Left renal pelvis (tissue), 4 donors: ENCODE measurements at places on chromosomes 13 and 19.
A peak's percentile ranks its signal among the peaks of the same experiment; 100 is the strongest.

DNA sequence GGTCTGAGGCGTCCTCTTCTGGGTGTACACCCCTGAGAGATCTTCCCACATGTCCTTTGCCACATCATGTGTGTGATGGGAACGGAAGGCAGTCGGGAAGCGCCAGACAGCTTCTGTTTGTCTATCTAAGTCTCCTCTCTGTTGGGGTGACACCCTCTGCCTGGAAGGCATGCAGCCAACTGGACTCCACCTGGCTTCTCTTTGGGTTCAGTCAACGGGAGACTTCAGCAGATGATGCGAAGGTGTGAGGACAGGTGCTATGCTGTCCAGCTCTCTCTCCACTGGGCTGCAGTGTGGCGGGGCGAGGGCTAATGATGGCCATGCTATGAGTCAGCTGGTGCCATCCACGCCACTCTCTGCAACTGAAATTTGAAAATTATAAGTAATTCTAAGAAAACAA is 14.3 kb upstream of the SBK3 start:
- no peak for DNase-seq

DNA sequence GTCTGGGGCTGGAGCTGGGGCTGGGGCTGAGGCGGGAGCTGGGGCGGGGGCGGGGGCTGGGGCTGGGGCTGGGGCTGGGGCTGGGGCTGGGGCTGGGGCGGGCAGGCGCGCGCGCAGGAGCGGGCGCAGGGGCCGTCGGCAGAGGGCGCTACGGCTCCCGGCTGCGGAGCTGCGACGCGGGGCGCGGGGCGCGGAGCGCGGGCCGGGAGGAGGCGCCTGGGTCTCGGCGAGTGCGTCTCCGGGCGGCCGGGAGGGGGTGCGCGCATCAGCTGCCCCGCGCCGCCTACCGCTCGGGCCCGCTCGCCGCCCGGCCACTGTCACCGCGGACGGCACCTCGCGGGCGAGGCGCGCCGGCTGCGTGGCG is 422 bp upstream of the MTUS2 start:
- no peak for DNase-seq

GRCh38 chr19:48629297-48629598 is 7.9 kb downstream of the DBP start:
- no peak for DNase-seq

GRCh38 chr19:40923934-40924391 is 41.9 kb upstream of the CYP2A7 start:
- DNase-seq = no peak

DNA sequence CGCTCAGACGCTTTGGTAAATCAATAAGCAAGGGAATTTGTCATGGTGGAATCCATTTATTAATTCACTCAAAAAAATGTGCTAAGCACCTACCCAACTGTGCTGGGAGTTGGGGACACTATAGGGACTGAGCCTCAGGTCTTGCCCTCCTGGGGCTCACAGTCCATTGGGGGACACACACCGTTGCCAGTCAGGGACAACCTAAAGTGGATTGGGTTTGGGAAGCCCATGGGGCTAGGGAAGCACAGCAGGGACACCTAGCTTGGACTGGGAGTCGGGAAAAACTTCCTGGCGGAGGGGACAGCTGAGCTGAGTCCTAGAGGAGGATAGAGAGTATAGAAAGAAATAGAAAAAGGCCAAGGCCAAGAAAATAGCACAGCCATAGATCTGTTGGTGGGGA is 8.5 kb downstream of the FOSB start:
- no peak for DNase-seq

DNA sequence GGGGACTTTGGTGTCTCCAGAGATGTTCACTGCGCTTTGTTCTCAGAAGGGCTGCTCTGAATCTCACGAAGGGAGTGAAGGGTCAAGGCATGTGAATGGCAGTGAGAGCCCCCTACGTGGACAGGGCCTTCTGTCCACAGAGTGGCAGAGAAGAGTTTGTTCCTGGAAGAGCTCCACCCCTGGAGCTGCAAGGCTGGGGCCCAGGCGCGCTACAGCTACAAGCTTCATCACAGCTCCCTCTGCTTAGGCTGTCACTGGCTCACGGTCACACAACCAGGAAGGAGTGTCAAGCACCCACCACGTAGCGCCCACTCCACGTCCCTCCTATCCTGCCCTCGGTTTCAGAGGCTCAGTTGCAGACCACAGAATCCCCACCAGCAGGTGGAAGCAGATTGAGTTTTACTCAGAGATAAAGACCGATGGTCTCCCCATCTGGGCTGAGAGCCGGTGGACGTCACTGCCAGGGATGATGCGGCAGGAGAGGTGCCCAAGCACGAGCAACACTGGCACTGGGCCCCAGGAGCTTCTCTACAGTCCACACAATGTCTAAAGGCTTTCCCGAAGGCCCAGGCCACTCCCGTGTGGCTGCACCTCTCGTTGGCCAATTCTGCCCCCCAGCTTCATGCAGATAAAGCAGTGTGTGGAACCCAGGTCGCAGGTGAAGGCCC is 23.0 kb upstream of the TFDP1 start:
- DNase-seq = no peak

DNA sequence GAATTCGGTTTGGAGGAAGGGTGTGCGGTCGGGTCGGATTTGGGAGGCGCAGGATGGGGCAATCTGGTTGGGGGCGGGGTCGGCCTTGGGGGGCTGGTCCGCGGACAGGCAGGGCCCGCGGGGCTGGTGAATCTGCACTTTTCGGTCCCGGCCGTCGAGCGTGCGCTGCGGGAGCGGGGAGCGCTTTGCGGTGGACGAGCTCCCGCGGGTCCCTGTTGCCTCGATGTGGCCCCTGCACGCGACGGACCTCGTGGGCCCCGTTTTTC is 11.9 kb downstream of the PEAK3 start:
- DNase-seq = no peak

GRCh38 chr19:31223740-31224534 is 125.3 kb downstream of the TSHZ3 start:
- no peak for DNase-seq

DNA sequence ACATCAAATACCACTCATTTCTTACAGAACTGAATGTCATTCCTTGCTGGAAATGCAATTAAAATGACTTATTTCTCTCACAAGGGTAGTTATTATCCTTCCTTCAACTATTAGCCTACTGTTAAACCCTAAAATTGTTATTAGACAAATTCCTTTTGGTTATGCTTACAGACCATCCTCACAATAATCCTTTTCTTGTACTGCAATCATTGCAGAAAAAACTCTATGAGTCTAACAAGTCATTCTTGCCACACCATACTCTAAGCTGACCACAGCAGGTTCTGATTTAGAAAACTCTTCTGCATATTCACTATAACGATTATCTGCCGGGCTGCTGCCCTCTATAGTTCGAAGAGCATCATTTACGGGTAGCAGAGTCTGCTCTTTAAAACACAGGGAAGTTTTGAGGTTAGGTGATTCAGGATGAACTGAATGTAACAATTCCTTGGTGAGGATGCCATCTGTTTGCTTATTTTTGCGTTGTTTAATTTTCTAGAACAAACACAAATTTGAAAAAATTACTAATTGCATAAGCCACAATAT is 38.2 kb downstream of the MTMR6 start:
- DNase-seq = no peak

DNA sequence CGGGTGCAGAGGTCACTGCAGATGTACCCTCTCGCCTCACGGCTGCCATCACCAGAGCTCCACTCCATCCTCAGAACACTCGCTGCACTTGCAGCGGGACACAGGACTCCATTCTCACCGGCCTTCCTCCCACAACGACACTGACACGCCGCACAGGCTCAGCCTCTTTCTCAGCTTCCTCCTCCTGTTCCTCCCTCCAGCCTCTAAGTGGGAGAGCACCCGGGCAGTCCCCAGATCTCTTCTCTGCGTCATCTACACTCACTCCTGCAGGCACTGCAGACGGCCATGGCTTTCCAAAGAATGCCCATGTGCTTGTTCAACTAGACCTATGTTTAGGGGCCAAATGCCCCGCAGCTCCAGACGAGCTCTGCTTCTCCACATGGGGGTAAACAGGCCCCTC is 14.3 kb upstream of the FKRP start:
- no peak for DNase-seq

DNA sequence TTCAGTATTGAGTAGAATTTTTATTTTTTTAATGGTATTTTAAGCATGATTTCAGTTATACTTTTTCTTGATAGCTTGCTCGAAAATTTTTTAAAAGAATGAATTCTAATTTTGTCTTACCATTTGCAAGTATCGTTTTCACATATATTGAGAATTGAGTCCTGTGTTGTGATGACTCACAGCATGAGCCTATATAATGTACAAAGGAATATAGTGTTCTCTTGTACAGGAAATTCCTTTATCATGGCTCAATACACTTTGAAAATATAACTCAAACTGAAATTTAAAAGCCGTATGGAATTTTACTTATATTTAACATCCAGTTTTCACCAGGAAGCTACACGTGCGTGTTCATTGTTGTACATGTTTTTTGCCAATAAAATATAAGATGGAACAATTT is 161.1 kb upstream of the TMTC4 start:
- DNase-seq = no peak

GRCh38 chr13:67314405-67314804 is 84.3 kb upstream of the PCDH9 start:
- DNase-seq = no peak

DNA sequence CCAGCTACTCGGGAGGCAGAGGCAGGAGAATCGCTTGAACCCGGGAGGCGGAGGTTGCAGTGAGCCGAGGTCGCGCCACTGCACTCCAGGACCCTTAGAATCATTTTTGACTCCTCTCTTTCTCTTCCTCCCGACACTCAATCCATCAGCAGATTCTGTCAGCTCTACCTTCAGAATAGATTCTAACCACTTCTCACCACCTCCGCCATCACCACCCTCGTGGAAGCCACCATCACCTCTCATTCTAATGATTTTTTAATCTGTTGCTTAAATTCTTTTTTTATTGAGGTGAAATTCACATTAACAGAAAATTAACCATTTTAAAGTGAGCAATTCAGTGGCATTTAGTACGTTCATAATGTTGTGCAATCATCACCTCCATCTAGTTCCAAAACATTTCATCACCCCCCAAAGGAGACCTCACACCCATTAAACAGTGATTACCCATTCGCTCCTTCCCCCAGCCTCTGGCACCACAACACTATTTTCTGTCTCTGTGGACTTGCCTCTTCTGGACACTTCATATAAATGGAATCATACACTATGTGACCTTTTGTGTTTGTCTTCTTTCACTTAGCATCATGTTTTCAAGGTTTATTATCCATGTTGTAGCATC is 5.0 kb upstream of the CCDC61 start:
- no peak for DNase-seq

GRCh38 chr19:31826325-31826724 is 477.1 kb upstream of the TSHZ3 start:
- DNase-seq = no peak

GRCh38 chr19:7395360-7396066 is 46.8 kb downstream of the ARHGEF18 start:
- no peak for DNase-seq

DNA sequence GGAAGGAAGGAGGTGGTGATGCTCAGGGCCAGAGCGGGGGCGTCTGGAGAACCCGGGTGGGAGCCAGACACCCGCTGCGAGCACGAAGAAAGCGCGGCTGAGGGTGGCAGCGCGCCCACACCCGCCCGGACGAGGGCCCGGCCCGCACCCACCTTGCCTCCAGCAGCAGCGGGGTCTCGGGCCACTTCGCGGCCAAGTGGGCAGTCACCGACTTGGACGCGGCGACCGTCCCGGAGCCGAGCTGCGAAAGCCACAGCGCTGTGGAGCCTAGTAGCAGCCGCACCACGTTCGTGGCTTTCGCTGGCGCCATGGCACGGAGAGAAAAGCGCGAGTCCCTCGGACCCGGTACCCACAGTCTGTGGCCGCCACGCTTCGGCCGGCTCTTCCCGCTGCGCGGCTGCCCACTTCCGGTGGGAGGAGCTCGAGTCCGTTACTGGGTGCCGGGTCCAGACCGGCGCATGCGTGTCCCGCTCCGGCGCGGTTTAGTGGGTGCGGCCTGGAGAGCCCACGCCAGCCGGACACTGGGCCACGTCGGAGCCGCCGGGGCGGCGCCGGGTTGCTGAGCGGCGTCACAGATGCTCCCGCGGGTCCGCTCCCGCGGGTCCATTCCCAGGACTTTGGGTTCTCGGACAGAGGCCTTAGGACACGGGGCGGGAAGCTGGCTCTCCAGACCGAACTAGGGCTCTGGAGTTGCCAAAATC is at the start of gene UGGT2:
TSS of gene UGGT2 (minus strand) at position 399 of the 701 bp plus-strand sequence. CDS start at position 310, 89 bp downstream.
- peak; percentile 87 for DNase-seq

- no peak for DNase-seq
Observed at GRCh38 chr19:27824108-27824507, 1388.8 kb downstream of the UQCRFS1 start.

DNA sequence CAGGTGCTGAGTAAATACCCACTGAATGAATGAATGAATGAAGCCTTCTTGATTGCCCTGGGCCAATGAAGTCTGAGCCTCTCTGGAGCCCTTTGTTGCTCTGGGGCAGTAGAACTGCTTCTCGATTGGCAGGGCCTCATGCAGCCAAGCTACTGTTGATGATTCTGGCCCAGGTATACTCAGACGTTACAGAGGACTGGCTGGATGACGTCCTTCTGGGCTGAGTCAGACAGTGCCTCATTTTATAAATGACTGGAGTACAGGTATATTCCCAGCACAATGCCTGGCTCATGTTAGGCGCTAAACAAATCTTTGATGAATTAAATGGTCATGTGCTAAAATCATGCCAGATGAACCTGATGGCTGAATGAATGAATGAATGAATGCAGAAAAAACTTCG is 243.8 kb upstream of the MAB21L1 start:
- DNase-seq = no peak

GRCh38 chr19:15439078-15439799 is 10.5 kb downstream of the WIZ start:
- no peak for DNase-seq

DNA sequence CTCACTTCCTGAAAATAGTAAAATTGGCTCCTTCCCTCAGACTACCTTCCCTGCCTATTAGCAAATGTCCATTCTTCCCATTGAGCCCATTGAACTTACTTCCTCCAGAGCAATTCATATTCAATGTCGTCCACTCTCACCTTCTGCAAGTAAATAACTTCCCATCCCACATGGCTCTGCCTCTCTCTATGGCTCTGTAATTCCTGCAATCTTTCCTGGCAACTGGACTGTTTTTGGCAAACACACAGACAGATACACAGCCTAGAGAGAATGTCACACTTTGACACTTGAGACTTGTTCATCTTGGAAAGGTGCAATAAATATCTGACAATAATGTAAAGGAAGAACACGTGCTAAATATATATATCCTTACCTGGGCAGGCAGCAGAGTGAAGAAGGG is 18.3 kb downstream of the UQCRFS1 start:
- no peak for DNase-seq

- DNase-seq = no peak
Observed at GRCh38 chr19:536031-536880, 4.7 kb downstream of the CDC34 start.

- no peak for DNase-seq
Observed at GRCh38 chr13:44763615-44764301, 187.6 kb upstream of the TSC22D1 start.
